ENCODE measurements at places on chromosomes 1 and 21.

GRCh38 chr1:244165701-244166100 lies 114.6 kb downstream of the ZBTB18 start:
- peak; percentile 44 for DNase-seq

- DNase-seq: no peak
Measured at GRCh38 chr1:69328186-69328585, 239.5 kb upstream of the LRRC7 start.

GRCh38 chr1:191065771-191066170 lies 588.1 kb upstream of the BRINP3 start:
- no peak for DNase-seq

- peak; percentile 87 for DNase-seq
Measured at GRCh38 chr1:201184307-201185122, 6.1 kb upstream of the IGFN1 start.

DNA sequence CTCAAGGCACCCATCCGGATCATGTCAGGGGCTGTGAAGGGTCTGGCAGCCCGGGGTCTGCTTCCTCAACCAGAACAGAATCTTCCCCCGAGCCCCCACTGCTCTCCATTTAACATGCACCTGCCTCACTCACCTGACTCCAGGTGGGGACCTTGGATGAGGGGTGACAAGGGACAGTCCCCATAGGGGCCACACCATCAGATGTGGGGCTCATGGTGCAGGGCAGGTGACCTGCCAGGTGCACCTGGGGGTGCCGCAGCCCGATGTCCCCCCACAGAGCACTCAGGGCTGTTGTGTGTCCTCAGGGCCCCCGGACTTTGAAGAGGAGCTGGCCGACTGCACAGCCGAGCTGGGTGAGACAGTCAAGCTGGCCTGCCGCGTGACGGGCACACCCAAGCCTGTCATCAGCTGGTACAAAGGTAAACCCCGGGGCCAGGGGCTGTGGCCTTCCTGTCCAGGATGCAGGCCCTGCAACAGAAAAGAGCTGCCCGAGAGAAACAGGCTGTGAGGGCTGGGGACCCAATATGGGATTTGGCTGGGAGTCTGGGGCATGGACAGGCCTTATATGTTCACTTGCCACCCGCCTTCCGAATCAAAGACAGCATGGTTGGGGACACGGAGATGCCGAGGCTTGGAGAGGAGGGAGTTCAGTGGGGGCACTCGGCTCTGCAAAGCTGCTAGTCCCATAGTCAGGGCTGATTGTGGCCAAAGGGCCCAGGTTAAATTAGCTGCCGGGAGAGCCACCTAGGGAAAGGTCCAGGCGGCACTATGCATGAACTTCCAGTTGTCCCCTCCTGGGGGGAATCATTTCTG lies 64.6 kb downstream of the TRIM11 start:
- no peak for DNase-seq

- no peak for DNase-seq
Measured at GRCh38 chr1:174337000-174337681, 110.6 kb upstream of the GPR52 start.

- DNase-seq: peak; percentile 89
Measured at GRCh38 chr1:212030936-212031528, 4.3 kb downstream of the INTS7 start.

- DNase-seq: no peak
Measured at GRCh38 chr1:181181792-181182585, 93.5 kb downstream of the IER5 start.

GRCh38 chr1:229109320-229109761 lies 161.6 kb upstream of the RAB4A start:
- no peak for DNase-seq

GRCh38 chr1:59990470-59990869 lies 63.9 kb upstream of the CYP2J2 start:
- no peak for DNase-seq

DNA sequence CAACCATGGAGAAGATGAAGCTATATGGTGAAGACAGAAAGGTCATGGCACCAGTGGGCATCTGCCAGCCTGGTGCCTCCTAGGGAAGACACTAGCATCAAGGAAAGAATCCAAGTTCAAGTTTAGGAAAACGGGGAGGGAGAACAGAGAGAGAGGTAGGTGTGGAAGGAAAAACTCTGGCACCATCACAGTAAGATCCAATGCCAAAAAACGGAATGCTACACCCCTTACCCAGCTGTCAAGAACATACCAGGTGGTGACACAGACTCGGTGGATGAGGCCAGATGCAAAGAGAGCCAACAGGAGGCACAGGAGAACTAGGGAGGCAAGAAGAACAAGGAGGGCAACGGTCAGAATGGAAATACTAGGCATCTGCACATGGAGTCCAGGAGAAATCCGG lies 3.6 kb downstream of the KRTCAP2 start:
- DNase-seq: no peak

- DNase-seq: no peak
Measured at GRCh38 chr1:202934755-202935154, 7.7 kb upstream of the KLHL12 start.

DNA sequence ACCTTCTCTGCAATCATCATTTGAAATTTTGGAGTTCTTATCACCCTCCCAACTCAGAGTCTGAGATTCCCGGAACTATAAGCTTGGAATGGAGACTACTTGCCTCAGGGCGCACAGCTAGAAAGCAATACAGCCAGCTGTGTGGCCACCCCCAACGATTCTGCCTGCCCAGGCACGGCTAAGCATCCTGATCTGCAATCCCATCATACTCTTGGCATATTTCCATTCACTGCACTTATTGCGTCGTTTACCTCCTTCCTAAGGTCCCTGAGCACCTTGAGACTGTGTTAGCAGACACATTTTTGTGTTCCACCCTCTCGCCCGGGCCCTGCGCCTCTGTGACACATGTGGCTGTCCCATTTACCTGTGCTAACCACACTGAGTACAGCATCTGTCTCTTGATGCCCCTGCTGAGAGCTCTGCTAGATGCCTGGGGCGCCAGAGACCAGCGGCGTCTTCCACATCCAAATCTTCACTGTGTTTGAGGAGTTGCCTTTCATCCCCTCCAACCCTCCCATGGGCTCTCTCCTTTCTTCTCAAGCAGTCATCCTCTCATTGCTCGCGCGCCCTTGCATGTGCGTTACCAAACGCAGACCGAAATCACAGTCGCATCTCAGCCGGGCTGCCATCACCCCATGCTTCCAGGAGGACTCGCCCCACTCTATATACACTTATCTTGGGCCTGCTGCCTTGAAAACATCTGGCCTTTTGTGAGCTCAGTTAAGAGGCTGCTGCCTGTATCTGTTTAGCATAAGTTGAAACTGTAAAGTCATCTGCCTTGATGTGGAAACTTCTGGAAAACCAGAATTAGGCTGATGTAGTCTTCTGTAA lies 3.5 kb upstream of the CLDN19 start:
- DNase-seq: peak; percentile 75

GRCh38 chr1:108559215-108560186 lies at the start of gene EEIG2:
Gene EEIG2 (plus strand): TSS chr1:108560100. CDS start chr1:108560429, 329 bp downstream.
- DNase-seq: peak; percentile 87

DNA sequence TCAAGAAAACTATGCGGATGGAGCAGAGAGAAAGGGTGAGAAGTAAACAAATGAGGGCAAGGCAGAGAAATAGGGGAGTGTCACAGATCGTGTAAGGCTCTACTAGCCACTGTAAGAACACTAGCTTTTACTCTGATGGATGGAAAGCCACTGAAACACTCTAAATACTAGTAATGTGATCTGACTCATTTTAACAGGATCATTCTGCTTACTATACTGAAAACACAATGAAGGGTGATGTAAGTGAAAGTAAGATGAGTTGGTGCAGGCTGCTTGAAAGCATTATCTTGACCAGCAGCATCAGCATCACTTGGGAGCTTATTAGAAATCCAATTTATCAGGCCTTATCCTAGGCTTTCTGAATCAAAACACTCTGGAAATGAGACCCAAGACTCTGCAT lies 32.7 kb downstream of the TUT4 start:
- peak; percentile 35 for DNase-seq

- DNase-seq: peak; percentile 77
Measured at GRCh38 chr21:31629972-31630711, 29.4 kb upstream of the SOD1 start.

GRCh38 chr21:41973861-41974751 lies 20.3 kb upstream of the C2CD2 start:
- peak; percentile 35 for DNase-seq

DNA sequence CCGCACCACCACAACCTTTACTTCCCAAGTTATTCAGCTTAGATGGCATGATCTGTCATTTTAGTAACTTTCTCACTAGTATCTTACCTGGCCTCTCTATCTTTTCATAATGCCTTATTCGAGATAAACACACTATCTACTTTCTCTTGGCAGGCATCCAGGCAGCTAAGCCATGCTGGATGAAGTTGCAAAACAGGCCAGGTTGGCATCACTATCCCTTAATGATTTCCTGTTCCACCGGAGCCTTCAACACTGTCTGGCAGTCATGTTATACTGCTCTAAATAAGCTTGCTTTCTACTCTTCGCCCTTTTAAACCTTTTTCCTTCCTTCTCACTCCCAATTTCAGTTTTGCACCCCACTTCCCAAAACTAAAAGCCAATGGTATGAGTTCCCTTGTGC lies 12.0 kb upstream of the KCNH1 start:
- no peak for DNase-seq

DNA sequence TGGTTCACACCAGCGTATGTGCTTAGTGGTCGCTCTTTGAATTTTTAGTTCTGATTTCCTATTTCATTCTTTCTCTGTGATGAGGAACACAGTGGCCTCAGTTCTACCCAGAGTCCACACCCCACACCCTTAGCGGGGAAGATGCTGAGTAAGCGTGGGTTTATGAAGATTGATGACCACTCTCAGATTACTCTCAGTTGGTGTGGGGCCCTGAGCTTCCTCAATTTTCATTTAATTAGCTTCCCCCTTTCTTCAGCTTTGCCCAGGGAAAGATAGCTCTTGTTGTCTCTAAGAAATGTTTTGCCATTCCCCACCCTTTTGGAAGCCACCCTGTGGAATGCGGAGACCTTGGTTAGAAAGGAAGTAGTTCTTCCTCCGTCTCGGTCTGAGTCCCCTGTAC lies 299.9 kb upstream of the PROX1 start:
- no peak for DNase-seq

DNA sequence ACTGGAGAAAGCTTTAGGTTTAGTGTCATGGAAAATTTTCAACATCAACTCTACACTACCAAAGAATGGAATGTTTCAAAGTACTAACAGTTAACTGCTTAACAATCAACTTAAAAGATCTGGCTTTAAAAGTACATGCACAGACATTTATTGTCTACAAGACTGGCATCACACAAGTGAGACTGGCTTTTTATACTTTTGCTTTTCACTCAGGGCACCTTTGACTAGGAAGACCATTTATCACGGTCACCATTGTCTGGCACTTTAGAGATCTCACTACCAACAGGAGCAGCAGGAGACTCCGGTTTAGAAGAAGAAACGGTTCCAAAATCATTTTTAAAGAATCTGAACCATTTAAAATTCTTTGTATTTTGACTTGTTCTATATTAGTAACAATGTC lies 812.3 kb downstream of the ADGRL2 start:
- DNase-seq: no peak

DNA sequence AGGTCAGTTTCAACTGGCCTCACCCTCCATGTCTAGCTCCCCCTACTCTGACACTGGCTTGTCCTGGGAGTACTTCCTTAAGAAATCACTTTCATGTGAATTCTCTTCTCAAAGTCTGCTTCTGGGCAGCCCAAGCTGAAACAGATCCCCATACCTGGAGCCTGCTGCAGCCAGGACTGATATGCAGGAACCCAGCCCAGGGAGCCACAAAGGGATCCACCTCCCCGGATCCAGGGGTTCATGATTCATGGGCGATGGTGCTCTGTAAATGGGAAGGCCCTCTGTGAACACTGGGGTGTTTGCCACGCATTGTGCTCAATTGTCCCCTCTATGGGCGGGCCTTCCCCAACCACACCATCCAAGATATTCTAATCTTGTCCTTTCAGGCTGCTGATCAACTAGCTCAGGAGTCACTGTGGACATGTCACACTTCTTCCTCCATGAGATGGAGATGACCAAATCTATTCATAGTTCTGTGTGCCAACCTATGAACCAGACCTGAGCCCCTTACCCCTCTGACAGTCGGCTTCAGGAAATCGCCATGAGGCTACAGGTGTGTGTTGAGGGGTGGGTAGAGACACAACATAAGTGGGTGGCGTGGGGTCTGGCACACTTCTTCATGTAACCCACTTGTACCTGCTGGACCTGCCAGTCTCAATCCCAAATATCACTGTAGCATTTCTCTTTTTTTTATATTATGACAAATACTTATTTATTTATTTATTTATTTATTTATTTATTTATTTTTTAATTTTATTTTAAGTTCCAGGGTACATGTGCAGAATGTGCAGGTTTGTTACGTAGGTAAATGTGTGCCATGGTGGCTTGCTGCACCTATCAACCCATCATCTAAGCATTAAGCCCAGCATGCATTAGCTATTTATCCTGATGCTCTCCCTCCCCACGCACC lies 41.8 kb downstream of the RUNX3 start:
- no peak for DNase-seq

DNA sequence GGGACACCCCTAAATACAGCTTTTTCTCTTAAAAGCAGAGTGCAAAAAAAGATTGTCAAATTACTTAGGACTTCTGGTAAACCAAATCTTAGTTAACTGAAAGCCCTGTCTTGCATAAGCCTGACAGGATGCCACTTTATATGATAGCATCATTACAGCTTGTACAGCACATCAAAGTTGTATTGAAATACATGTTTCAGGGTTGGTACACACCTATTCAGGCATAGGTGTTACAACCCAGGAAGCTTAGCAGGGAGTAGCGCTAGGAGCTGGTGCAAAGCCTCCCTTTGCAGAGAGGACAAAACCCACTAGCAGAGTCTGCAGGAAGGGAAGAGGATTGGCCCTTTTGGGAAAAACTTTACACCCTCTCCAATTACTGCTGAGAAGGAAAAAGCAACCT lies 258.9 kb upstream of the SGIP1 start:
- no peak for DNase-seq

DNA sequence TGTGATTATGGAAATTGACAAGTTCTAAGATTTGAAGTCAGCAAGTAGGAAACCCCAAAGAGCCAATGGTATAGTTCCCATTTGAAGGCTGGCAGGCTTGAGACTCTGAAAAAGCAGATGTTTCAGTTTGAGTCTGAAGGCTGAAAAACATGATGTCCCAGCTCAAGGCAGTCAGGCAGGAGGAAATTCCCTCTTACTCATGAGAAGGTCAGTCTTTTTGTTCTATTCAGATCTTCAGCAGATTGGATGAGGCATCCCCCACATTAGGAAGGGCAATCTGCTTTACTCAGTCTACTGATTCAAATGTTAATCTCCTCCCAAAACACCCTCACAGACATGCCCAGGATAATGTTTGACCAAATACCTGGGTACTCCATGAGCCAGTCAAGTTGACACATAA lies 372.5 kb upstream of the ST6GALNAC5 start:
- no peak for DNase-seq

- DNase-seq: no peak
Measured at GRCh38 chr1:22331618-22332423, 119.8 kb upstream of the ZBTB40 start.
